IPS DF 6.9 (cell line): ENCODE measurements at places on chromosomes 5 and 9.

GRCh38 chr5:143019614-143020515 lies 249.7 kb downstream of the ARHGAP26 start:
- no peak for DNase-seq

DNA sequence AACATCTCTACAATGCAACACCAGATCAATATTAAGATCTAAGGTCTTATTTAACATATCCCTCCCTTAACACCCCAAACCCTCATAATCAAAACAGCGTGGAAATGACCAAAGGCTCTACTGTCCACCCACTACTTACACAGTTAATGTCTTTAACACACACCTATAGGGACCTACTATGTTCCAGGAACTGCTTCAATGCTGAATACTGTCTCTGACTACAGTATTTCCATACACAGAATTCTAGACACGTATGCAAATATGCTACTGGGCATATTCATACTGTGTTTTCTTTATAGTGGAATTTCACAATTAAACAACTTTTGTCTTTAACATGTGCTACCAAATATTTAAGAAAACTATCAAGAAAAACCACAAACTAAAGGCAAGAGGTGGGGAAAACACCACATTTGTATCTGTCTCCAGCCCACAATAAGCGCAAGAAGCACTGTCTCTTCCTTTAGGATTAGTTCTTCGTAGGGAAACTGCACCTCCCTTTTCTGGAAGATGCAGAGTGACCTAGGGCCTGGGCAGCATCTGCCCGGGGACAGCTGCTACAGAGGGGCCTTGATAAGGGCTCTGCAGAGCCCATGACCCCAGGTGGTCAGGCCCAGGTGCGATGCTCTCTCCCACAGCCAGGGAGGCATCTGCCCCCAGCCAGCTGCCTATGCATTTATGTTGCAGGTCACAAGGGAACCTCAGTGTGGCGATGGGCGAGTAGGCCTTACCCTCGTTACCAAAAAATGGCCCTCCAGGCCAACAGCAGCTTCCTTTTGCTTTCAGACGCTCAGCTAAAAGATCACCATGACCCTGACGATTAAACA lies 55.2 kb downstream of the PSMB7 start:
- DNase-seq = no peak

- no peak for DNase-seq
Measured at GRCh38 chr9:107142896-107143603, 140.0 kb upstream of the RAD23B start.

GRCh38 chr5:64765804-64766504 lies 2.5 kb downstream of the SREK1IP1 start:
- no peak for DNase-seq

DNA sequence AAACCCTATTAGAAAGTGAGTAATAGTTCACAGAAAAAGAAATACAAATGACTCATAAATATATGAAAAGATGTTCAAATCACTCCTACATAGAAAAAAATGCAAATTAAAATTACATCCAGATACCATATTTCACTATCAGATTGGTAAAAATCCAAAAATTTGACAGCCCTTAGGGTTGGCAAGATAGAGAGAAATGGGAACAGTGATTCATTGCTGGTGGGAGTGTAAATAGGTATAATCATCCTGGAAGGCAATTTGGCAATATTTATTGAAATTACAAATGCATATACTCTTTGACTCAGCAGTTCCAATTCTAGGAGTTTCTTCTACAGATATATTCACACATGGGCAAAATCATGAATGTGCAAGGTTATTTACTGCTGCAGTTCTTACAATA lies 273.5 kb downstream of the NR2F1-AS1 start:
- DNase-seq = no peak

- no peak for DNase-seq
Measured at GRCh38 chr5:104018299-104018698, 455.7 kb upstream of the NUDT12 start.

DNA sequence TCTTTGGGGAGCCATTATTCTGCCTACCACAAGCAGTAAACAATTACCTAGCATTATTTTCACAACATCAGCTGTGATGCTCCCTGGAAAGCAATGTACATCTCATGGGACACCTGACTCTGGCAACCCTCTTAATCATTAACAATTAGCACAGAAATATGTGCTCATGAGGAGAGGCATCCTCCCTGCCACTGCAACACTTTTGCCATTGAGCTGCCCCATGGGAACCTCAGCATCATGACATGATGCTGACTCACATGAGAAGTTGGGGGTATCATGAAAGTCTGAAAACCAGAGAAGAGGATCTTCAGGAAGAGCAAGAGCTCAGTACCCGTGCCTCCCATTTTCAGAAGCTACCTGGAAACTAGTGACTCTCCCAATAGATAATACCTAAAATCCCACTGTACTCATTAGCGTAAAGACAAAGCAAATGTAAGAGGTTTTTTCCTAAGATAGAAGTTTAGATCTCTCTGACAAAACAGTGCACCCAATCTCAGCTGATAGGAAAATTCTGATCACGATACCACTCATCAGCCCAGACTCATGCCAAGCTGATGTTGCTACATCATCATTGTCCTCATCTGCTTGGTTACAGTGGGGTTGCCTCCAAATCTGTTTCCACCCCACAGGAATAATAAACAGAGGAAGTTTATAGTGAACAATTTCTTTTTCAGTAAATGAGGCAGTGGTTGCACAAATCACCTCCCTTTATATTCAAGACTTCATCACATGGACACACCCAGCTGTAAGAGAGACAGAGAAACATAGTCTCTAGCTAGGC lies 244.5 kb downstream of the NR2F1-AS1 start:
- no peak for DNase-seq

DNA sequence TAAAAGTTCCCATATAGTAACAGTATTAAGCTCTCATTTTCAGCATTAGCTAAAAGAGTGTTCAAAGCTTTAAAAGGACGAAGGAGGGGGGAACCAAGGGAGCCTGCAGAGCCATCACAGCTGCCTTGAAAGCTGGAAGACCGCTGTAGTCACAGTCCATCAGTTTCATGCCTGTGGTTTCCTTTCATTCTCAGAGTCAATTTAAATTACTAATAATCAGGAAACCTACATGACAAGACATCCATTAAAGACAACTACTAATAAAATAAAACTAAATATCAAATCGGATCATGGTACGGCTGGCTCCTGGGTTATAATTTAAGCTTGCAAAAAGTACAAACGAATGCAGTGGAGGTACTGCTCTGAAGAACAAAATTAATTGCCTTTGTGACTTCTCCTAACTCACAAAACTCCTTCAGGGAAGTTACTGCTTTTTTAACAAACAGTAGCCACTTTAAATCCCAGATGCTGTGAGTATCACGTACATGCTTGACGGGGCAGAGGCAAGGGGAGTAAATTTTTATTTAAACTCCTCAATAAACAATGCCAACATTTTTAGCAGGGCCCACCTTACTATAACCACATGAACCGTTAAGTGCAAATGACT lies 213.5 kb downstream of the DENND1A start:
- no peak for DNase-seq

GRCh38 chr5:139363937-139364336 lies 19.2 kb downstream of the SLC23A1 start:
- DNase-seq = no peak

- no peak for DNase-seq
Measured at GRCh38 chr9:83012168-83012921, 50.6 kb downstream of the RASEF start.

DNA sequence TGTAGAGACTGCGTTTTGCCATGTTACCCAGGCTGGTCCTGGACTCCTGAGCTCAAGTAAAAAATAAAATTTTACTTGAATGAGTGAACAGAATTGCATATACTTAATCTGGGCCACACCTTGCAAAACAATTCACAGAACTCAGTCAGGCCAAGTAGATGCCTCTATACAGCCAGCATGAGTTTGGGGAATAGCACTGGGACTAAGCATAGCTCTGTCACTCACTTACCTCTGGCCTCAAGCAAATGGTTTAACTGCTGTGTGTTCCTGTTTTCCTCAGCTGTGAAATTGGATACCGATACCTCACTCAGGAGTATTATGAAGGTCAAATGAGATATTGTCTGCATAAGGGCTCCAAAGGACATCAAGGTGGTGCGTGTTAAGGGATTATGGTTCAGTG lies 10.9 kb upstream of the FRMPD1 start:
- no peak for DNase-seq

DNA sequence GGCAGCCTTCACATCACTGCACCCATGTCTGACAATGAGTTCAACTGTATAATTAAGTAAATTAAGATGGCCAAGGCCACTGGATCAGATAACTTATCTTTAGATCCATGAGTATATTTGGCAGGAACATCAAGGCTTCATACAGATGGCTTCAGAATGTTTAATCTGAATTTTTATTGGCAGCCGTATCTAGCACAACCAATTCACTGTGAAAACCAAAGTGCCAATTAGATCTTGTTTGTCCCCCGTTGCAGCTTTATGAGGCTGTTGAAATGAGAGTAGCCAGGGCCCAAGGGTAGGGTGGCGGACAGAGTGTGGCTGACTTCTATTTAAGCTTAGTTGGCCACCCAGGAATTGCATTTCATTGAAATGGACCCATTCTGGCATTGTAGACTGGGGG lies 137.7 kb downstream of the SYK start:
- DNase-seq = no peak

DNA sequence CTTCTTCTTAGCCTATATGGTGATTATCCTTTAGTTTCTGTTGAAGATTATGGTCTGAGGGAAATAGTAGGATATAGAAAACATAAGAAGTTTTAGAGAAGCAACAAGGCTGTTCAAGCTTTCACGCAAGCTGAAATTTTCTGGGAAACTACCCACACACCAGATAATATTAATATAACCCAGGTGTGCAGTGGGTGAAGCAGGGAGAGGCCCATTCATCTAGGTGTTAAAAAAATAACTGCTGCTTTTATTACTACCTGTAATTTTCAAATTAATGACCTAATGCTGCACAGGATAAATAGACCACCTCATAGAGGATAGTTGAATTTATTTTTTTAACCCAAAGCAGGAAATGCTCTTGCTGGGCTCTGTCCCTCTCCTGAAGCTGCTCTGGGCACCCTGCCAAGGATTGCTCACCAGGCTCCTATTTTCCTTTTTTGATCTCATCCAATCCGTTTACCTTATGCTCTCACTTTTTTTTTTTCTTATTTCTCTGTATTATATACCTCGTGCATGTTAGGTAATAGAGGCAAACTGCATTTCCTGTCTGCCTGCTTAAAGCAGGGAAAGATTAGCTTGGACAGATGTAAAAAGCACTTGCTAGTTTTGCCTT lies 124.3 kb upstream of the SLC12A2 start:
- DNase-seq = no peak

DNA sequence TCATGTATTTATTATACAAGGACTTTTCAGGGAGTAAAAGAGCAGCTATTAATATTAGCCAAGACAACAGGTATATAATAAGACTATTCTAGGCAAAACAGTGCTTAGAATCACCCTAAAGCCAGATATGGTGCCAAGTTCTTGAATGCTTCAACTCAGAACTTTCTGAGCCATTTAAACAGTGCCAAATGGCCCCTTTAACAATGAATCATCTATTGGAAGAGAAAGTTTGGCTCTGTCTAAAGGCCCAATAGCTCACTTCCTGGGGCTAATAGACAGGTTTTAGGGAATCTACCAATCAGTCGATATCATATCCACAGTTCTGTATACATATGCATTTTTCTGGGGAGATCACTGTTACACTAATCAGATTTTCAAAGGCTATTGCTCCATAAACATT lies 42.9 kb downstream of the ZNF474 start:
- DNase-seq = no peak

DNA sequence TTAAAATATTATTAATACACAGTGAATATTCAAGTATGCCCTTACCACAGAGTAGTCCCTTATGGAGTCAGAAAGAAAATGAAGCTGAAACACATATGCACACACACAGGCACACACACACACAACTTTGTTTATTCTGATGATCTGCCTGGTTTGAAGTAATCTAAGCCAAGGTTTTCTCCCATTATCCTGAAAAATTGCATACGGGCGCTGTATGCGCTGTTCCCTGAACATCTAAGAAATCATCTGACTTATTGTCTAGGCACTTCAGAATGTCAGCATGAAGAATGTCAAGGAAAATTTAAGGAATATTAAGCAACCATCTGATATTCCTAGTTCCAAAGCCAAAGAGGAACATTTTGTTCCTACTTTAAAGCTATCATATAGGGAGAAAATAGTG lies 147.1 kb upstream of the SLC30A5 start:
- DNase-seq = no peak

GRCh38 chr5:9358961-9359685 lies 186.8 kb downstream of the SEMA5A start:
- no peak for DNase-seq

- no peak for DNase-seq
Measured at GRCh38 chr5:94976853-94977252, 308.0 kb downstream of the MCTP1 start.
